ENCODE measurements at places on chromosomes 7 and 10. TPM values are rescaled to one million over a fixed set of nuclear protein-coding genes. Genes with fewer than 3 reads are reported as not detected.
A peak's percentile ranks its signal among the peaks of the same experiment; 100 is the strongest.

DNA sequence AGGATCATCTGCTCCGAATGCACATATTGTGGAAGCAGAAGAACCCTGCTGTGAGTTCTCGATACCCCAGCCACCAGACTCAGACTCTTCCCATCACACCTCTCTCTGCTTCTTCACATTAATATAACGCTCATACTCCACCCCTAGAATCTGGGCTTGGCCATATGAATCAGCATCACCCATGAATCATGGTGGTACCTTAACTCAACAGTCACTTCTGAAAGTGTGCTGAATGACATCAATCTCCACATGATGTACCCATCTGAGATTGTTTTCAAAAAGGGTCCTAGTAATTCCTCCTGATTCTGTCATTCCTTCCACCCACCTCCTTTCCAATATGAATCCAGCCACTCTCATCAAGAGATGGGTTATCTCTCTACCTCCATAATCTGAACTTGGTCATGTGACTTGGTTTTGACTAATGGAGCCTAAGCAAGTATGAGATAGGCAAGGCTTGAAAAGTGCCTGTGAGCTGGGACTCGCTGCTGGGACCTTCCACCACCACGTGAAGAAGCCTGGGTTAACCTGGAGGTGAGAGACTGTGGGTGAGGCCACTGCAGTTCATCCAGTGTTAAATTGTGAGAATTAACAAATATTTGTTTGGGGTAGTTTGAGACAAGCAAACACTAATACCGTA lies 15.4 kb downstream of the YWHAG start:
- DNase-seq, result no peak

DNA sequence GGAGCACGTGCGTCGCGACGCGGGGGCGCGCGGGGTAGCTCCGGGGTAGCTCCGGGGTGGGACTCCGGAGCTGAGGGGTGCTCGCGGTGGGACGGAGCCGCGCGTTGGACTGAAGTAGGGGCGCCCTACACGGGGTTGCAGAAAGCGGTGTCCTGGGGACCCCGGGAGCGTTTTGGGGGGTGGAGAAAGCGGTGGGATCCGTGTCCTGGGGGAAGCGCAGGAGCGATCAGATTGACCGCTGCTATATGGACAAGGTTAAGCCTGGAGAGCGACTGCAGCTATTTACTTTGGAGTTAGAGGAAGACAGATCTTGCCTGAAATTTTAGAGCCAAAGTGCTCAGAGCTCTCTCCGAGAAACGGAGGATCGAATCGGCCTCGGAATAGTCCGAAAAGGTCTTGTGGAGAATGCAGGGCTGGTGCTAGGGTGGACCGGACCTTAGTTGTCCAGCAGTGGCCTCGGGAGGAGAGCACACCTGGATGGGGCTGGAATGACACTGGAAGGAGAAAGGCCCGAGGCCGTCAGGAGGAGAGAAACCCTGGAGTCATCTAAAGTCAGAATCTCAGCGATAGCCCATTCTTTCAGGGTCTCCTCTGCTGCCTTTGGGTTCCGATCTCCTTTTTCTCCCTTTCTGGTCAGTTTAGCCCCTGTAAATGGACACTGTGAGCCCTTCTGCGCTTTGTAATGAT lies 564 bp downstream of the PDSS1 start:
- DNase-seq, result no peak

- DNase-seq, result peak; percentile 73
These were observed 113.4 kb downstream of the PTPN20 start for GRCh38 chr10:47024399-47025252.

DNA sequence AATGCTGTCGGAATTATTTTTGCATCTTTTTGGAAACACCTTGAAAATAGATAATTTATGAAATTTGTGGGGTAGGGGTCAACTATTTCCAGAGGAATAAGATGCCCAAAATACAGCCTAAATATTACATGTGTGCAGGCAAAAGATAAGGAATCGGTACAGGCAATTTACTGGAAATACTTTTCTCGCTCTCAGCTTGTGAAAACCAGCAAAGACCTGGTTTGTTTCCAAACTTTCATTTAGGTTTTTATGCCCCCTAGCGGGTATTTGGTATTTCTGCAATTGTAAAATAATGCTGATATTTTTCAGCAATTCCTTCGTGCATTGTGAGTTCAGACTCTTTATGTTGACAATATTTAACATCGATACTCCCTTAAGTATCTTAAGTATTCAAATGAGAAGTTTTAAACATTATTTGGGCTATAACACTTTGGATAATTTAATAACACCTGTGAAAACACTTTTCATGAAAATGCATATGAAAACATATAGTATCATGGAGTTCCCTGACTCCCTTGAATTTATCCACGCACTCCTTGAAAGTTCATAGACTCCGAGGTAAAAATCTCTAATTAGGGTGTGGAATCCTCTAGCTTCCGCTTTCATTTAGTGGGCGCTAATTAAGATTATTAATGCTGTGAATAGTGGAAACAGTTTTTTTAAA lies 132.4 kb downstream of the TSPAN12 start:
- DNase-seq, result no peak

The UCN3 gene
- total RNA-seq, result not detected

DNA sequence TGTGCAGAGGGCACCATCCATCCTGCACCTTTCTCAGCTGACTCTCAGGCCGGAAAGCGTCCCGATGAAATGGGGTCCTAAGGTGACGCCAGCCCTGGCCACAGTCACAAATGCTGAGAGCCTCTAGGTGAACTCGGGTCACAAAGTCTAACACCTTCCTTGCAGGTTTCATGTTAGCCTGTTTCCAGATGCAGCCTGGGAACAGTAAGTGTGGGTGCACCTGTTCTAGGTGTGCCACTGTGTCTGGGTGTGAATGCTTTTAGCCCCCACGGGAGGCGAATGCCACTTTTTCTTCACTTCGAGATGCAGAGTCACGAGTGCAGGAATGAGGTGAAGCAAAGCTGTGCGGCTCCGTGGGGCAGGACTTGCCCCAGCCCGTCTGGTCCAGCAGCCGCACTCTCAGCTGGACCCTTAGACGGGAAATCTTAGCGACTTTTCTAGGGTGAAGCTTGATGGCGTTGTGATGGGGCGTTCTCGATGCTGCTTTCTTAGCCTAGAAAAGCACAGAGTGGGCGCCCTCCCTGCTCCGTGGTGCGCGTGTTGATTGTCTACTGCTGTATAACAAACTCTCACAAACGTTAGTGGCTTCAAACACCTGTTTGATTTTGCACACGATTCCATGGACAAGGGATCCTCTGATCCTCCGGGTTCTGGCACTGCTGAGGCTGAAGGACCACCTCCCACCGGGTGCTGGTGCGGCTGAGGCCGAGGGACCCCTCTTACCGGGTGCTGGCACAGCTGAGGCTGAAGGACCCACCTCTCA lies 13.6 kb upstream of the VIPR2 start:
- no peak for DNase-seq

DNA sequence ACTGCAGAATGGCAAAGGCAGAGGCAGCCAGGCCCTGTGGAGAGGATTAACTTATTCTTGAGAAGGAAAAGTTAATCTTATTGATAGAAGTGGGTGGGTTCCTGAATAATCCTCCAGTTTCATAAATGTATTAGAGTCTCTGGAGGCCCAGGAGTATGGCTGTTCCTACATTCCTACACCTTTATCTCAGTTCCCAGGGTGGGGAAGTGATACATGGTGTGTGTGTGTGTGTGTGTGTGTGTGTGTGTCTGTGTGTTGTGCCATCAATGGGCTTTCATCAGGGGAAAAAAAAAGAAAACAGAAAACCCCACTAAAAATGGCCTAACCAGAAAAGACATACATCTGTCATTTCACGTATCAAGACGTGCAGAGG lies 22.0 kb upstream of the GSDME start:
- no peak for DNase-seq

The RBP3 gene
- not detected for total RNA-seq

DNA sequence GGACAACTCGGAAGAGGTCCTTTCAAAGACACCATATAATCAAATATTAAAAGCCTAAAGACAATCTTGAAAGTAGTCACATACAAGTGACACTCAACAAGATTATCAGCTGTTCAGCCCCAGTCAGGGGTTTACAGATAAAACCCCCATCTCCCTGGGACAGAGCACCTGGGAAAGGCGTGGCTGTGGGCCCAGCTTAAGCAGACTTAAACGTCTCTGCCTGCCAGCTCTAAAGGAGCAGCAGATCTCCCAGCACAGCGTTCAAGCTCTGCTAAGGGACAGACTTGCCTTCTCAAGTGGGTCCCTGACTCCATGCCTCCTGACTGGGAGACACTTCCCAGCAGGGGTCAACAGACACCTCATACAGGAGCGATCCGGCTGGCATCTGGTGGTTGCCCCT lies 18.0 kb downstream of the CDCA7L start:
- DNase-seq, result no peak

The PDK4 gene
- total RNA-seq, result 61.9 TPM

DNA sequence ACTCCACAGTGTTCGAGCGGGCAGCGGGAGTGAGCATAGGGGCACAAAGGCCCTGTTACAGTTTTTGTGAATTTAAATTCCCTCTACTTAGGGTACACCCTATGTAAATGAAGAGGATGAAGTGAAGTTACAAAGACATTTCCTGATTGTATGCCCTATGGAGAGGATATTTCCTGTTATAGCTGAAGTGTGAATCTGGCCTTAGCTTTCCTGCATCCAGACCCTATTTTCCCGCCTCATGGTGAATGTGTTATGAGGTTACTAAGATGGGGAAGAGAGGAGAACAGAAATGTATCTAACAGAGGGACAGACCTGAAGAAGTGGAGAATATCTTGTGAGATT lies 37.8 kb upstream of the COMMD3 start:
- no peak for DNase-seq

GRCh38 chr10:119940487-119940886 lies 48.0 kb downstream of the SEC23IP start:
- no peak for DNase-seq

The SEC61G gene
- total RNA-seq, result 54.9 TPM

The RAMP3 gene
- 59.6 TPM for total RNA-seq

GRCh38 chr7:1004018-1004852 lies 21.3 kb downstream of the CYP2W1 start:
- DNase-seq, result no peak

- peak; percentile 67 for DNase-seq
These were observed 76.4 kb downstream of the MAP3K8 start for GRCh38 chr10:30510184-30510931.

- DNase-seq, result no peak
These were observed 23.6 kb downstream of the GNA12 start for GRCh38 chr7:2820508-2820934.

DNA sequence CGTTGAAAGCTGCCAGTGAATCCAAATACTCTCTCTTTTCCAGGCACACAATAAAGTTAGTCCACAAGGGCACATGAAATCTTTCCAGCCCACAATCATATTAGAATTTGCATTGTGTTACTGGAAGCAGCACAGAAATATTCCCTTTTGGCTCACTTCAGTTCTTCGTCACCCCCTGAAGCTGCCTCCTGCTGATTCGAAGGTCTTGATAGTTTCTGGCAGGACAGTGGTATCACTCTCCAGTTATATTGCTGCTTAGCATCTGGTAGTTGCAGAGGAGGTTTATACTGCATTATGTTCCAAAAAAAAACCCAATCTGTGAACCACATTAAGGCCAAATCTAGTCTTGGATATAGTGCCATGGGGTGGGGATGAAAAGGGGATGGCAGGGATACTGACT lies 253.2 kb downstream of the BICC1 start:
- no peak for DNase-seq

The ADK gene
- total RNA-seq, result 32.5 TPM

DNA sequence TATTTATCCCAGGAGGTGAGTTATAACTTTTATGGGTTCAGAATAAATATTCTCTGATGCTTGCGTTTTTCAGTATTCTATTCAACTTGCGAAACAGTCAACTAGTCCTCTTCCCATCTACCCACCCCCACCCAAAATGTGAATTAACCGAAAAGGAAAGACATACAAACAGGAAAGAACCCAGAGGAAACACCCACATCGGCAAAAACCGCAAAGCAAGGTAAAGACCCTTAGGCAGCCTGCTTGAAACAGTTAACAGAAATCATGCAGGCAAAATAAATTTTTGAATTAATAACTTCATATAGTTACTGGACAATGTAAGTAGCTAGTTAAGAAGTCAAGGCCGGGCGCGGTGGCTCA lies 5.4 kb downstream of the ZC3HAV1 start:
- DNase-seq, result no peak

The PILRA gene
- total RNA-seq, result 14.6 TPM

The JCAD gene
- total RNA-seq, result 83.5 TPM

DNA sequence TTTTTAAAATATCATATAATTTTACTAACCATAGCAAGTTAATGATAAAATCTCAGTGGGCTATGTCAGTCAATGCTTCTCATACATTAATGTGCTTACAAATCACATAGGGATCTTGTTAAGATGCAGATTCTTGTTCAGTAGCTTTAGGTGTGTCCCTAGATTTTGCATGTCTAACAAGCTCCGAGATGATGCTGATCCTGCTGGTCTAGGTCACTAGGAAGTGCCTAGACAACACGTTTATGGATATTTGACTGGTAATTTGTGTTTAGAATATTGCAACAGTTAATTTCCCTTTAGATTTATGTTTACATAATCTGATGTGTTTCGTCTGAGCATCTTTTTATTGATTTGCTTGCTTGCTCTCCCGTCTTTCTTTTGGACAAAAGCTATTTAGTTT lies 12.7 kb downstream of the AHR start:
- DNase-seq, result no peak

GRCh38 chr7:100003711-100004661 lies 11.4 kb upstream of the ZKSCAN1 start:
- DNase-seq, result no peak

The C7orf33 gene
- not detected for total RNA-seq

DNA sequence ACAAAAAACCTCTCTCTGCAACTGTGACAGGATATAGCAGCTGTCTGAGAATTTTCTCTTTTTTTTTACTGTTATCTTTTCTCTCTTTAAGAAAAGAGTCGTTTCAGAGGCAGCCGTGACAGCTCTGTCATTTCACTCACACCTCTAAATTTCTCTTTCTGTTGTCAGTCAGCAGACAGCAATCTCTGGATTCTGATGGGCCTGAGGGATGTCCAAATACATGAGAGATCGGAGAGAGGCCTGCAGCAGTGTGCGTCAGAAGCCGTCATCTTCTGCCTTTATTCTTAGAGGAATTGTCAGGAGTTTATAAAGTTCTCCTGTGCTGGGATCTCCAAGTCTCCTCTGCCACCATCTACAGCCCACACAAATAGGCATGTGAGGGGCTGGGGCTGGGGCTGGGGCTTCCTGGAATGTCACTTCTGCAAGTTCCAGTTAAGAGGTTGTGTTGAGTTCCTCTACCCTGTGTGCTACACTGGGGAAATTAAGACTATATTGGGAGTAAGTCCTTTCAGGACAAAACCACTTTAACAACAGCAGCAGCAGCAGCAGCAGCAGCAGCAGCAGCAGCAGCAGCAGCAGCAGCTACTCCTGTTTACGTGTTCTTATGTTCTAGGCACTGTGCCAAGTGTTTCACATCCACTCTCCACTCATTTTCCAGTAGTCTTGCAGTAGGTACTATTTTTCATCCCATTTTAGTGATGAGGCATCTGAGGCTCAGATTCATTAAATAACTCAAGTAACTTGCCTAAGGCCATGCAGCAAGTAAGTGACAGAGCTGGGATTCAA lies 541.3 kb downstream of the LRMDA start:
- DNase-seq, result no peak
